ENCODE measurements at places on chromosomes 16 and 17.

DNA sequence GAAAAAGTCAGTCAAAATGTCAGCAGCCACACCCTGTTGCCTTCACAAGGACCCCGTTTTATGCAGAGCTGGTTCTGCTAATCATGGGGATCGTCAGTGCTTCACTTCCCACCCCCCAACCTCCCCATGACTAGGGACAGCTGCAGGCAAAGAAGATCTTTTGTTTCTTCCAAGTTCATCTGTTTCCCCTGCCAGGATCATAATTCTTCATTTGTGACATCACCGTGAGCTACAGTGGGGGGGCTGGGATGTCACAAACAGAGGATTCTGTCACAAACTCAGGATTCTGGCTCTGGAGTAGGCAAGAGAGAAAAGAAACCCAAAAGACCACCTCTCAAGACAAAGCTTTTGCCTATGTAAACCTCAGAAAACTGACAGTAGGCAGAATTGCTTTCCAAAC lies 24.7 kb downstream of the DNAJC7 start:
- DNase-seq: no peak

DNA sequence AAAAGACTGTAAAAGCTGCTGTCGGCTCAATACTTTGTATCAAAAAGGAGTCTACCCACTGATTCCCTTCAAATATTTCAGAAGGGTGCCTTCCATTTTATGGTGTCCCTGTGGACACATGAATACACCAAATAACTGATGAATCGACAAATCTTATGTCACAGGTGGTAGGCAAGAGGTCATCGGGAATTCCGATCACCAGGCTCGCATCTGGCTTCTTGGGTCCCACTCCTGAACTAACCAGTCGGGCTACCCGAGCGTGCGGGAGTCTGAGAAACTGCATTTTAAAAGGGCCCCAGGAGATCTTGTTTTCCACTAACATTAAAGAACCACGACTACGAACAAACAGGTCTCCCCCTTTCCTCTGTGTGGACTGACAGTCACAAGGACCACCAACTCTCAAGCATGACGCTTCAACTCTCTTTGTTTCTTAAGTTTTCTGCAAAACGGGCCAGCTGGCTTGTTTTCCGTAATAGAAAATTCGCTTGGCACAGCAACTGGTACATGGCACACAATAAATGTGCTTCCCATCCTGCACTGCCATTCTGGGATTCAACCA lies 873 bp downstream of the PSME3IP1 start:
- DNase-seq: no peak

- no peak for DNase-seq
Measured at GRCh38 chr16:84294531-84295142, at the start of gene WFDC1. Gene WFDC1 (plus strand): TSS chr16:84294878. CDS start chr16:84294972, 94 bp downstream.

GRCh38 chr16:74465281-74465680 lies 44.0 kb upstream of the CLEC18B start:
- DNase-seq: no peak

- DNase-seq: peak; percentile 4
Measured at GRCh38 chr16:47523342-47524006, 62.3 kb downstream of the PHKB start.

DNA sequence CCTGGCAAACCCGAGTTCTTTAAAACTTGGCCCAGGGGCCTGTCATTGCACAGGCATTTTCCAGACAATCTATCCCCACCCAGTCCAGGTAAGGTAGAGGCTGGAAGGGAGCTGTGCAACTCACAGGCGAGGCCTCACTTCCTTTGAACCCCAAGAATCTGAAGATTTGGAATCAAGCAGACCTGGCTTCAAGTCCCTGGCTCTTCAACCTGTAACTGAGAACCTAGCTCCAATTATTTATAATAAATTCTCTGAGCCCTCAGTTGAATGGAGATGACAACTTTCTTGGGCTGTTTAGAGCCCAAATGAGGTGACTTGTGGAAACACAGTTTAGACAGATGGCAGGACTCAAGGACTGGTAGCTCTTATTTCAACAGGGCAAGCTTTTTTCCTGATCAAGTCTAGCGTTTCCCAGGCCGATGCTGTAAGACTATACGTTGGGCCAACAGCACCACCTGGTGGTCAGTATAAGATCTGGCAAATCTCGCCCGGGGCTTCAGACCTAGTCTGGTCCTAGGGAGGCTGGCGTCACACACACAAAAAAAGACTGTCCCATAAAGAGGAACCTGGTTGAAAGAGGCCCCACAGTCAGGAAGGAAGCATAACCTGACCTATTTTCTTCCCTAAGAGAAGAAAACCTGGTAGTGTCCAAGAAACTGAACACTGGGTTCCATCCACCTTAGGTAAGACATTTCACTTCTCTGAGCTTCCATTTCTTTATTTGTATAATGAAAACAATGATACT lies 117.9 kb downstream of the C17orf67 start:
- peak; percentile 82 for DNase-seq

DNA sequence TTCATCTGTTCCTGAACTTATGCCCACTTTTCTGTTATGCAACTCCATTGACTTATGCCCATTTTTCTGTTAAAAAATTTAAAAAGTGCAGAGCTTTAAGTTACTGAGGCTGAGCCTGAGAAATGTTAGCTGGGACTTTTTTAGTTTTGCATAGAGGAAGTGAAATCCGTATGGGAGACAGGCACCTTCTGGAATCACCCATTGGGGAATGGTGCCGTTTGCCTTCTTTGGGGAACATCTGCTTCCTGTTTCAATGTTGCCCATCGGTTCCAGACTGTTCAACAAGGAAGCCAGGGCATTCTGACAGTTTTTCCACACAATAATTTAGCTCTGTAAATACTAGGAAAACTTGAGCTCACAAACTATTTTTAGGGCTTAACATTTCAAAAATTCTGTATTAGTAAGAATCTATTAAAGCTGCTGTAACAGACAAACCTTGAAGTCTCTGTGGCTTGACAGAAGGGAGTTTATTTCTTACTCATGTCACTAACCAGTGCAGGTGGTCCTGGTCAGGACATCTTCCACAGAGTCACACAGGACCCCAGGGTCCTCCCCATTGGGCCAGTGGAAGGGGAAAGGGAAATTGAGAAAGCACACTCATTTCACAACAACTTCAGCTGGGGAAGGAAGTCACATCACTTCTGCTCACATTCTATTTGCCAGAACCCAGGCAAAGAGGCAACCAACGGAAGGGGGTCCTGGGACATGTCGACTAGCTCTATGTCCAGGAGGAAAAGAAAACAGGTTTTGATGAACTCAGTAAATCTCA lies 17.2 kb downstream of the PRKCB start:
- DNase-seq: no peak

DNA sequence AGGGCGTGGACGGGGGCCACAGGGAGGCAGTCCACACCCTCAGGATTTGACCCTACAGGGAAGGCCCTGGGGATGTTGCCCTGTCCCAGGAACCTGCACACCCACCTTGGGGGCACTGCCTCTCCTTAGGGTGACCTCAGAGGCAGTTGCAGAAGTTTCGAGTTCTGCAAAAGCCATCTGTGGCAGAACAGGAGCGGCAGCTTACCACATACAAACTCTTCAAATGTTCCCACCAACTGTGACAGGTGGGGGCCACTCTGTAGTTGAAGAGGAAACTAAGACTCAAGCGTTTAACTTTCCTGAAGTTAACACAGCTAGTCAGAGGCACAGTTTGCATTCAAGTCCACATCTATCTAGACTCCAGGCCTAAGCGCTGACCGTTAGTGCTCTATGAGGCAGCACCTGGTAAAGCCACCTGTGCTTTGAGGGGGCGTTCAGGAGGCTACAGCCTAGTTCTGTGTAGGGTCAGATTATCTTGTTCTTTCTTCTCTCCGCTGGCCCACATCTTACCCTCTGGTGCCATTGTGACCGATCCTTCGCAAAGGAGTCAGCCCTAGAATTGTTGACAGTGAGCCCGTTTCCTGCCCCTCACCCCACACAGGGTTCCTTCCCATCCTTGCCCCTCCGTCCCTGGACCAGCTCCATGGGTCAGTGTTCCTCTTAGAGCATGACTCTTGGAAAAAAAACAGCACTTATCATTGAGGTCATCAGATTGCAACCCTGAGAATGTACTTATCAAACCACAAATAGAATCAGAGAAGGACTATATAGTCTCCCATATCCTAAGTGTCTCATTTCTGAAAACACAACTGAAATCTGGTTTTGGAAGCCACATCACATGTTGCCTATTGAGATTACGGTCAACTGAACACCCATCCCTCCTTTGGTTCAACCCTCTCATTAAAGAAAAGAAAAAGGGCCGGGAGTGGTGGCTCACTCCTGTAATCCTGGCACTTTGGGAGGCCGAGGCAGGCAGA lies 45.4 kb downstream of the CDH1 start:
- DNase-seq: no peak

GRCh38 chr16:67847064-67847861 lies at the start of gene CENPT:
Gene CENPT (minus strand): TSS chr16:67847693. CDS start chr16:67833859, 13,834 bp downstream.
- no peak for DNase-seq

DNA sequence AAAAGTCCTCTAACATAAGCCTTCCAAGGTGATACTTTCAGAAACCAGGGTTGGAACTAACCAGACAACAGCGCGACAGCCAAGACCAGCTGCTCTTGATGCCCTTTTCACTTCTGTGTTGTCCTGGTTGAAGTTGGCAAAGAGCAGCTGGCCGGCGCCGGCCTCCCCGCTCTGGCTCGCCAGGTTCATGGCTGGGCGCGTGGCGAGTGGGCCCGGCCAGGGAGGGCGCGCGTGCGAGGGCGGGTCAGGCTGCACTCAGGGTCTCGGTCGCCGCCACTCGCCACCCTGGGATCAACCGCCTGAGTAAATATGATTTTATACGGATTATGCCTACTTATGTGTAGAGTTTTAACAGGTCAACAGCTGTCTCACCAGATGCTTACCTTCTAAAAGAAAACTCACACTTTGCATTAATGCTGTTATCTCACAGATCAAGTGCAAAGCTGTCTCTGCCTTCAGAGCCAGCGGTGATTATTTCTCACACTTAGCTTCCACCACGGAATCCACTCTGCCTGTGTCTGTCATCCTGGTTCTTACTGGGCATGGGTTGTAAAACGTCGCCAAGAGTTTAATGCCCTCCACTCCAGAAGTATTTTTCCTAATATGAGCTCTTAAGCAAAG lies 13.5 kb downstream of the KCTD2 start:
- DNase-seq: no peak

- DNase-seq: peak; percentile 55
Measured at GRCh38 chr16:89828199-89828869, at the start of gene SPIRE2. Gene SPIRE2 (plus strand): TSS chr16:89828475. CDS start chr16:89828551, 76 bp downstream.
